Stimulated activated CD4-positive, alpha-beta T cell treated with anti-CD3 and anti-CD28 coated beads, Interleukin-1b, Interleukin-23, amount 100 ng/mL, for 48 hours (primary cell): ENCODE measurements at places on chromosomes 12 and 14.

DNA sequence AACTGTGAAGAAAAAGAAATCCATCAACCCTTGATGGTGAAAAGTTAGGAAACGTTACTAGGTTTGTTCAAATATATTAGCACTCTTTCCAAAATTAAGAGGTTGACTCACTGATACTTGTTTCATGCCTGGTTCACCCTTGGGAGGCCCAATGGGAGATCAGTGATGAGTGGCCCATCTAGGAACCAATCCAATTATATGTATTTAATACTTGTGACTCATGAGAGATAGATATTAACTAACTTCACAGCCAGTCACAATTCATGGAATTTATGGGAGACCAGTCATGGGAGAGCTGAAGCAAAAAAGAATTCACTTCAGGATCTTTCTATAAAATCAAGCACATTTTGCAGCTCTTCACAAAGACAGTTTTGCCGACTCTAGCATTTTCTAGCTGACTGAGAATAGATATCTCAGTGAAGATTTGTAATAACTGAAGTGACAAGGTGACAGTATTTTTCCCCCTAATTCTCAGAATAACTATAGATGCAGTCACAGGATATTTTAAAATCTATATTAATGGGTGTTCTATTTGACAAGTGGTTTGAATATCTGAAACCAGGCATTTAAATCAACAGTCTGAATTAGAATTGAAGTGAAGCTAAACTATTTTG lies 230.2 kb downstream of the EPS8 start:
- no peak for DNase-seq

- no peak for DNase-seq
Measured at GRCh38 chr12:69595689-69596088, 10.4 kb downstream of the CCT2 start.

DNA sequence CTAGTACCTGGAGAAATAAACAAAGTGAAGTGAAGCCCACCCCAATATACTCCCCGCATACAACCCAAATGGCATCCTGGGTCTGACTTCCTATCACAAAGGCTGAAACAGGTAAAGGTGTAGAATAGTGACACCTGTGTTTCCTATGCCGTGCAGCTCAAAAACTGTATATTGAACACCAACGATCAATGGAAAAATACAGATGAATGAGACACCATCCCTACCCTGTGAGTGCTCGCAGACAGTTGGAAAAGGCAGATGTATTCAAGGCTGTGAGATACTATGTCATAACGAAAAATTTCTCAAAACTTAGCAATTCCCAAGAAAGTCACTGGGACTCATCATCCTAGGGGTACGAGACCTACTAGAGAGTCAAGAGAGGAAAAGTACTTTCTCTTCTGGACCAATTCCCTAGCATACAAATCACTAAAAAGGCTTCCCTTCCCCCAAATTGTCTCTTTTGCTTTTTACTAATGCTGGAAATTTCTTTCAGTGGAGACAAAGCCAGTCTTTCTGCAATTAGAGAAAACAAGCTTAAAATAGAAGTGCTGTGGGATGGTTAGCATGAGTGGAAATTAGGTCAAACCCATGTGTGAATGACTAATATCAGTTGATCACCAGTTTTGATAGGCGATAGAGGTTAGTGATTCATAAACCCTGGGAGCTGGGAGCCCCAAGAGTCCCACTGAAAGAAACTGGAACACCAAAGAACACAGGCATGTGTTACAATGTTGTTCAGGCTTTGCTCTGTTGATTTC lies 249.7 kb downstream of the SPTSSA start:
- peak; percentile 6 for DNase-seq

- DNase-seq: no peak
Measured at GRCh38 chr12:48160807-48161206, 3.5 kb upstream of the ASB8 start.
